D341Med (cell line): ENCODE measurements at places on chromosomes 1 and 21.
A peak's percentile ranks its signal among the peaks of the same experiment; 100 is the strongest.

DNA sequence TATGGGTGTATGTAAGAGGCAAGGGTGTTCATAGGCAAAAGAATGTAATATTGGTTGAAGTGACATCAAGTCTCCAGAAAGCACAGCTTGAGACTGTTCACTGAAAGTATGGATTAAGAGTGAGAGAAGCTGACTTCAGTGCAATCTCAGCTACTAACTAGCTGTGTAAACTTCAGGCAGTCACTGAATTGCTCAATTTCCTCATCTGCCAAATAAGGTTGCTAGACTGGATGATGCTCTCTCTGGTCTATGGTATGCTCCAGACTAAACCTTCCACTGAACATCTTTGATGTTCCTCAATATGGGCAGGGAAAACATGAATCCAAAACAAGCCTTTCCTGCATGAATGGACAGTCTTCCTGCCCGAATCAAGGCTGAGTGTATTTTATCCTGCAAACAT is 111.8 kb upstream of the USH2A start:
- DNase-seq = no peak

DNA sequence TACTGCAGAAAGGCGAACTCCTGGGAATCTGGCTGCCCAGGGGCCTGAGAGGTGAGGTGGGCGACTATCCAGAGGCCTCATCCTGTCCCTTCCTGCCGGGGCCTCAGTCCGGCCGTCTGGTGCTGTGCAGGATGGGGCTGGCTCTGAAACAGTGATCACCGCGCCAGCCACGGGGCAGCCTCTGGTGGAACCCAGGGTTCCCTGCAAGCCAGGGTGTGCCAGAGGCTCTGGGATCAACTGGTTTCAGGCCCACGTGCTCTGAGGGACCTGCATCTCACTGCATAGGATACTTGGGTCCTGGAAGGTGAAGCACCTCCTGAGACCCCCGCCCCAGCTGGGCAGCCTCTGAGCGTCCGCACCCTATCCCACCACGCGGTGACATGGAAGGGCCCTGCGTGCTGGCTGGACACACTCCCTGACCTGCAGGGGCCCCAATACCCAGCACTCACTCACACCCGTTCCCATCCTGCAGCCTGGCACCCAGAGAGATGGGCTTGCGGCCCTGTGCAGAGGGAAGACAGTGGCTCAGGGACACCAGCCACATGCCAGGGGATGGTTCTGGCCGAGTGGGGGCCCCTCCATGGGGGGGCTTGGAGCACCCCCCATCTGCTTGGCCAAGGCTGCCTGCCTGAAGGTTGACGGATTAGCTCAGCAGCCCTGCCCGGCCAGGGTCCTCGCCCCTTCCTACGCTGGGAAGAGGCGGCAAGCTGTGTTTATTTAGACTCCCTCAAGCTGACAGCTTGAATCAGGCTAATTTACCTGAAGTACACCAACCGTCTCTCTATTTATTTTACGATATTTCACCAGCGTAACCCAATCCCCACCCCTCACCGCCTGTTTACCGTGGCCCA is 64.3 kb upstream of the TTC34 start:
- DNase-seq = no peak

GRCh38 chr1:231020816-231021215 is 19.2 kb downstream of the FAM89A start:
- no peak for DNase-seq

- DNase-seq = no peak
Observed at GRCh38 chr1:12244585-12244984, 14.8 kb downstream of the VPS13D start.

DNA sequence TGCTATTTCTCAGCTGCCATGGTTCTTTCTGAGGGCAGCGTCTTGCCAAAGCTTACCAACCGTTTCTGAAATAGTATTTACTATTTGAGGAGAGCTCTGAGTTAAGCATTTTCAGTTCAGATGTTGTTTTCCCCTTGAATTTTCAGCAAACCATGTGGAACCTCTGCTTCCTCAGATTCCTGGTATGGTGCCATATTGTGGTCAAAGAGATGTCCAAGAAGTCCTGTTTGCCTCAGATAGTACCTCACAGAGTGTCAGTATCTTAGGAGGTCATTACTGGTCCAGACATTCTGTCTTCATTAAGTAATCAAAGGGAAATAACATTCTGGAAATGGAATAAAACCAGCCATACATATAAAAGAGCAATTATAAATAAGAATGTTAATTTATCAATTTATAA is 36.6 kb downstream of the VANGL2 start:
- DNase-seq = no peak

GRCh38 chr1:56806804-56807203 is 12.4 kb downstream of the FYB2 start:
- no peak for DNase-seq

- no peak for DNase-seq
Observed at GRCh38 chr1:154913273-154913672, 23.2 kb downstream of the PMVK start.

DNA sequence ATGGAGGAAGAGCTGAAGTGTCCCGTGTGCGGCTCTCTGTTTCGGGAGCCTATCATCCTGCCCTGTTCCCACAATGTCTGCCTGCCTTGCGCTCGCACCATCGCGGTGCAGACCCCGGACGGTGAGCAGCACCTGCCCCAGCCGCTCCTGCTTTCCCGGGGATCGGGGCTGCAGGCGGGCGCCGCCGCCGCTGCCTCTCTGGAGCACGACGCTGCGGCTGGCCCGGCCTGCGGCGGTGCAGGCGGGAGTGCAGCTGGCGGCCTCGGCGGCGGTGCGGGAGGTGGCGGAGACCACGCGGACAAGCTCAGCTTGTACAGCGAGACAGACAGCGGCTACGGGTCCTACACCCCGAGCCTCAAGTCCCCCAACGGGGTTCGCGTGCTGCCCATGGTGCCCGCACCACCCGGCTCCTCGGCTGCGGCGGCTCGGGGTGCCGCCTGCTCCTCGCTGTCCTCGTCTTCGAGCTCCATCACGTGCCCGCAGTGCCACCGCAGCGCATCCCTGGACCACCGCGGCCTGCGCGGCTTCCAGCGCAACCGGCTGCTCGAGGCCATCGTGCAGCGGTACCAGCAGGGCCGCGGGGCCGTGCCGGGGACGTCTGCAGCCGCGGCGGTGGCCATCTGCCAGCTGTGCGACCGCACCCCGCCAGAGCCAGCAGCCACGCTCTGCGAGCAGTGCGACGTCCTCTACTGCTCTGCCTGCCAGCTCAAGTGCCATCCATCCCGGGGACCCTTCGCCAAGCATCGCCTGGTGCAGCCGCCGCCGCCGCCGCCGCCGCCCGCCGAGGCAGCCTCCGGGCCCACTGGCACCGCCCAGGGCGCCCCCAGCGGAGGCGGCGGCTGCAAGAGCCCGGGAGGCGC is 1.3 kb downstream of the TRIM67 start:
- DNase-seq = peak; percentile 81
